ENCODE measurements at places on chromosomes 13 and 19.

DNA sequence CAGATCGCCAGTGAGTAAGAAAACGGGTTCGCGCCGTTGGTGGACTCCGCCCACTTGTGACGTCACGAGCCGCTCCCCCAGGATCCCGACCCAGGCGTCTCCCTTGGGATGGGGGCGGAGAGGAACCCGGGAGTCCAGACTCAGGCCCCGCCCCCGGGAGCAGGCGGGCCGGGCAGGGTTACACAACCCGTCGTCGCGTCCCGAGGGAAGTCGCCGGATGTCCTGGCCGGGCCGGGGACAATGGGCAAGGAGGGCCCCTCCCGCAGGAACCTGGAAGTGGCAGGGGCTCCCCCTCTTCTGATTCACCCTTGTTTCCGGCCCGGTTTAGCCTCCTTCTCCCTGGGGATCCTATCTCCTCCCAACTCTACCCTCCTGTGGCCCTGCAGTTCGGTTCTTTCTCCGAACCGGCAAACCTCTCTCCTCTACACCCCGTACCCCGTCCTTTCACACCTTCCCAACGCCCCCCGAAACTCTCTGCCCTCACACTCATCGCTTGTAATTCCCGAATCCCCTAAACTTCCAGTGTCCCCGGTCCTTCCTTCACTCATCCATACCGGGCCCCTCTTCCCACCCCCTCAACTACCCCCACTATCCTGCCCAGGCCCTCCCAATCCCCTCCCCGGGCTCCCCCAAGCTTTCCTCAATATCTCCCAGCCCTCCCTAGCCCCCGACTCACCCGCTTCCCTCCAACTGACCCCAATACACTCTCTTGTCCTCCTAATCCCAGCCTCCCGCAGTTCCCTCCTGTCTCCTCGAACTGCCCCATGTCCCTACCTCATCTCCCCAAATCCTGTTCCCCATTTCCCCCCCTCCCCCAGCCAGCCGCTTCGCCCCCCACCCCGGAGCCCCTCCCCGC lies 20.0 kb upstream of the ERCC1 start:
- DNase-seq, result peak; percentile 84

- DNase-seq, result no peak
Observed at GRCh38 chr19:4776436-4777211, 14.9 kb upstream of the FEM1A start.

- DNase-seq, result no peak
Observed at GRCh38 chr19:39304701-39305571, 8.7 kb downstream of the IFNL1 start.

DNA sequence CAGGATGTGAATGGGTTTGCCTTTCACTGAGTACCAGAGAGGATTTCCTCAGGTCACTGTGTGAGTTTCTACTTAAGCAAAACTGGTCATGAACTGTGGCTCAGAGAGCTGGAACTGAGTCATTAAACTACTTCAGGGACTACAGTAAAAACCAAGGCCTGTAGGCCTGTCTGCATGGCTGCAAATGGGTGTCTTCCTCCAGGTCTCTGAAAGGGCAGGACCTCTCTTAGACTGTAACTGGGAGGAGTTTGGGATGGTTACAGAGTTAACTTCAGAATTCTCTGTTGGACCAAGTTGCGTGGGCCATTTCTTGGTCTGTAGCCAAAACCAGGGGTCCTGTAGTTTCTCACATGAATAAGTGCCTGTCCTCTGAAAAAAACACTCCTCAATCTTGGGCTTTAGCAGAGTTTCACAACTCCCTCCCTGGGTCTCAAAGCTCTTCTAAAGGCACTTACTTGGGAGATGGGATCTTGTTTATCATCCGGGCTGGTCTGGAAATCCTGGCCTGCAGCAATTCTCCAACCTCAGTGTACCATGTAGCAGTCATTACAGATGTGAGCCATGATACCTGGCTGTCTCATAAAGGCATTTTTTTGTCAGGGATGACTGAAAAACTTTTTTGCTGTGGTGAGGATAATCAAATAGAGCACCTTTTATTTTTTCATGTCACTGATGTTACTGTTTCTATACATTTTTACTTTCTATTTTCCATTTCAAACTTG lies 19.7 kb downstream of the ZNF714 start:
- no peak for DNase-seq

GRCh38 chr13:47087841-47088240 lies 191.0 kb upstream of the HTR2A start:
- no peak for DNase-seq

- DNase-seq, result no peak
Observed at GRCh38 chr19:46599716-46600373, 1.3 kb upstream of the CALM3 start.
